ENCODE measurements at places on chromosomes 12 and 14.

DNA sequence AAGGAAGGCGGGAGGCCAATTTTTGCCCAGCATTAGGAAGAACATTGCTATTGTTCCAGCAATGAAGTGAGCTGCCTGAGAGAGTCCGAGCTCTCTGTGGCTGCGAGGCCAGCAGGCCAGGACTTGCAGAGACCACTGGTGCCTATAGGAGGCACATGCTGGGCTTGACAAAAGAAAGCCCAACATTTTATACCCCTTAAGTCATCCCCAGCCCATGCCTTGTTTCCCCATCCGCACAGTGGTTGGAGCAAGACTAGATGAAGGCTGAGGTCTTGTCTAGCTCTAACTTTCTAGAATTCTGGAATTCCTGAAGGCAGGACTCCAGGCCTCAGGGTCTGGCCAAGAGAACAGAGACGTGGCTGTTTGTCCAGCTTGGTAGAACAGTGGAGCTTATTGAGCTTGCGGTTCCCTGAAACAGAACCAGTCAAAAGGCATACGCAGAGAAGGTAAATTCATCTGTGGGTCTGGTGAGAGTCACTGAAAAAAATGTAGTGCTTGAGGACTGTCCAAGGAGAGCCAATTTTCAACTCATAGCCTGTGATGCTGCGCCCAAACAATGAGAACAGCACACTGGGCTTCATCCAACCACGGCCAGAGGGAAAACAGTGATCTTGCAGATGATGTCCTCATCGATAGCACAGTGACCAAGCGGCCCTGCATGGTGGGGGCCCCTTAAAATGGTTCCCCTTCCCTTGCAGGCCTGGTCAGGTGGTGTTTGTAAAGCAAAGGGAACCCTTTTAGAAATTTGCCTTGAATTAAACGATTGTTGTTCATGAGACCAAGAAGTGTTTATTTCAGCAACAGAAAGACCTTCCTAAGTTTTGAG lies 27.1 kb upstream of the COL2A1 start:
- DNase-seq, result no peak

- peak; percentile 1 for DNase-seq
Measured at GRCh38 chr12:24425601-24425970, 476.1 kb upstream of the SOX5 start.

DNA sequence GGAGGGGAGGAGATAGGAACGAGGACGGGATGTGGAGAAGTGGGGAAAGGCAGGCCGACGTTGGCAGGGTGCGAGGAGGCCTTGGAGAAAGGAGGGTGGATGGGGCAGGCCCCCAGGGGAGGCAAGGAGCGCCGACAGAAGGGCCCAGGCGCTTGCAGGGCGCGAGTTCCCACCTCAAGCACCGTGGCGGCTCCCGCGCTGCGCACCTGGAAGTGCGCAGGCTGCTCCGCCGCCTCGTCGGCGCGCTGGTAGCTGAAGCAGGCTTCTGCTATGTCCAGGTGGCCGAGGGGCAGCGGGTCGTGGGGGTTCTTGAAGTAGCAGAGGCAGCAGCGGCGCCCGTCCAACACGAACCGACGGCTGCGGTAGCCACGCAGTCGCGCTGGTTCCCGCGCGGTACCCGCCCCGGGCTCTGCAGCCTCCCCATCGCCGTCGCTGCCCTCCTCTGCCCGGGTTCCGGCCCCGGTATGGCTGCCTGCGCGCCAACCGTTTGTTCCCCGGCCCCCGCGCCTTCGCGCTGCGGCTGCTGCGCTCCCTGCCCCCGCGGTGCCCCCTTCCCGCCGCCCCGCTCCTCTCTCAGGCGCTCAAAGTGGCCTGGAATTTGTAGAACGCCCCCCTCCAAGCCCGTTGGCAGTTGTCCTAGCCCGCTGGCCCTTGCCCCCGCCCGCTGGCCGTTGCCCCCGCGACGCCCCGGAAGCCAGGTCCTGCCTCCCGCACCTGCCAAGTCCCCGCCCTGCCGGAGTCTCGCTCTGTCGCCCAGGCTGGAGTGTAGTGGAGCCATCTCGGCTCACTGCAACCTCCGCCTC lies 1.1 kb upstream of the ACTR6 start:
- DNase-seq, result peak; percentile 22

GRCh38 chr12:9796971-9797370 lies 30.3 kb upstream of the KLRF1 start:
- no peak for DNase-seq

- DNase-seq, result peak; percentile 60
Measured at GRCh38 chr12:44246482-44247105, 410.7 kb downstream of the TMEM117 start.

DNA sequence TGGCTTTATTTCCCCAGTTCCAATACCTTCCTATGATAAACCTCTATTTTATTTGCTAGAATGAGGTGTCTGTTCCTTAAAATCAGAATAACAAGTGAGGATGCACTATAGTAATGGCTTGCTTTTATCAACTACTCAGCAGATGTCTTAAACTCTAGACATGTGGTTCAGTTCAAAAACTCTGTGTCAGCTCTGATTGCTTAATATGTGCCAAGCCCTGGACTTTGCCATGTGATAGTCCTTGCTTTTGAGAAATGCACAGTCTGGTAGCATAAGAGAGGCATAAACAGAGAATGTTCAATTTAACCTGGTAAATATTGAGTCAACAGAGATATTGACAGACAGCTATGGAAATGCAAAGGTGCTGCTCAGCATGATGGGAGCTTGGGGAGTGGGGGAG lies 254.8 kb downstream of the PDZRN4 start:
- no peak for DNase-seq

- DNase-seq, result no peak
Measured at GRCh38 chr12:95225645-95226212, 8.1 kb downstream of the VEZT start.

DNA sequence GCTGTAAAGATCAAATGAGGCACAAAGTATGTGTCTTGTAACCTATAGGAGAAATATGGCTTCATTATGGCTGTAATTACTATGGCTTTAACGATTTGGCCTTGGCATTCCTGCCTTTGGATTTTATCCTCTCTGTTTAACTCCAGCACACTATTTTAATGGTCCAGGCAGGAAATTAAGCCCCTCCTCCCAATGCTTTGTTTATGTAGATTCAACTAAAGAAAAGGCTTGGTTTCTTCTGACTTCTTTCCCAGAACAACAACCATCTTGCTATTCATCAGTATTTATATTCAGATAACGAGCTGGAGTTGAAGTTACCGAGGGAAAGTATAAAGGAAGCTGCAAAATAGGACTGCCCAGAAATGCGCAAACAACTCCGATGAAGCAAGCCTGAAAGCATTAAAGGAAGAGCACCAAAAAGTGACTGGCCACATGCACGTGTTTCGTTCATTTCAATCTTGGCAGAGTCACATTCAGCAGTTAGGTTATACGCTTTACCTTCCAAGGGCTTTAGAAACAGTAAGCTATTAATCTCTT lies 104.6 kb downstream of the NELL2 start:
- DNase-seq, result no peak

DNA sequence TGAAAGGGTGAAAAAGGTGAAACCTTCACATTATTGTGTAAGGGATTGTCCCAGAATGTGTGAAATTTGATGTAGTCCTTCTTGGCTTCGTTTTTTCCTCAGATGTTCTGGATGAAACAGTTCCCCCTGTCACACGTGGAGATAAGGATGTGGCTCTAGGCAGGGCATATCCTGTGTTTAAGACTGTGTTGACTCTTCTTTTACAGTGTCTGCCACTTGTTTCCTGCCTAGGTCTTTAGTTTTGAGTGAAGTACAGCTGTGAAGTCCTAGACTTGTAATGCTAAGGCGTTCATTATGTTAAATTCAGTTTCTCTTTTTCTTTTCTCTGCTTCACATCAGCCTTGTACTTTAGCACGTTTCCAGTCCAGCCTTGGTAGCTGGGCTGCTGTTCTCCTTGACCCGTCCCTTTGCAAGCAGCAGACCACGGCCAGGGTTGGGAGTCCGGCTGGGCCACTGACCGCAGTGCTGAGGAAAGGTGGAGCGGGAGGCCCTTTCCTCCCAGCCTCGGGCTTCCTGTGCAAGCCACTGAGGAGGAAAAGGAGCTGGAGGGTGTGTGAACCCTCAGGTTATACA lies 59.1 kb downstream of the RASSF3 start:
- no peak for DNase-seq

- DNase-seq, result no peak
Measured at GRCh38 chr12:123468786-123469185, 10.8 kb downstream of the SNRNP35 start.

- DNase-seq, result peak; percentile 57
Measured at GRCh38 chr12:101927036-101927435, 49.7 kb downstream of the DRAM1 start.

- peak; percentile 0 for DNase-seq
Measured at GRCh38 chr14:56027916-56028712, 90.1 kb upstream of the PELI2 start.

DNA sequence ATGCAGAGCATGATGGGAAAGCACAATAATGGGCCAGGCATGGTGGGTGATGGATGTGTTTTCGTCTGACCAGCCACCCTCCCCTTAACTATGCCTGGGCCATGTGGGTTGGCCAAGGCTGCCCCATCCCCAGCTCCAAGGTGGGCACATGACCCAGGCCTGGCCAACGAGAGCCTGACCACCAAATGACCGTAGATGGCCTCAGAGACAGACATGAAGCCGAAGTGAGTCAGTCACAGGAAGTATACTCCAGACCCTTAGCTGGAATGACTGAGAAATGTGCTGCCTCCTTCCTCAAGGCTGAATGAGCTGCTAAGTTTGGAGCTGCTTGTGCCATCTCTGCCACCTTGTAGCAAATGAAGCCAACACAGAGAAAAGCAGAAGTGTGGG lies 233.6 kb downstream of the BCL11B start:
- DNase-seq, result peak; percentile 78

DNA sequence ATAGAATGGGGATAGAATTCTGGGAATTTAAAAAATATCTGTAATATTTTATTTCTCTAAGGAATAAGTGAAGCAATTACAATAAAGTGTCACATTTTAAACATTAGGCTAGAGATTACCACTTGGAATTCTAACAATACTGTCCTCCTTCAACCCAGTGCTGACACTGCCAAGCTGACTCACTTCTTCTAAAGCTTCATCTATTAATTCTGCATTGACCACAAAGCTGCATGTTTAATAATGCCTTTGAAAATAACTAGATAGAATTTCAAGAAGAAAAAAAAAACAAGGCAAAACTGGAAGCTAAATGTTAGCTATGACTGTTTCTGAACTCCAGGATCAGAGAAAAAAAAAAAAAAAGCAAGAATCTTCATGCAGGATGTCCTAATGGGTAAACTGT lies 970.7 kb upstream of the FBXO33 start:
- DNase-seq, result peak; percentile 1

DNA sequence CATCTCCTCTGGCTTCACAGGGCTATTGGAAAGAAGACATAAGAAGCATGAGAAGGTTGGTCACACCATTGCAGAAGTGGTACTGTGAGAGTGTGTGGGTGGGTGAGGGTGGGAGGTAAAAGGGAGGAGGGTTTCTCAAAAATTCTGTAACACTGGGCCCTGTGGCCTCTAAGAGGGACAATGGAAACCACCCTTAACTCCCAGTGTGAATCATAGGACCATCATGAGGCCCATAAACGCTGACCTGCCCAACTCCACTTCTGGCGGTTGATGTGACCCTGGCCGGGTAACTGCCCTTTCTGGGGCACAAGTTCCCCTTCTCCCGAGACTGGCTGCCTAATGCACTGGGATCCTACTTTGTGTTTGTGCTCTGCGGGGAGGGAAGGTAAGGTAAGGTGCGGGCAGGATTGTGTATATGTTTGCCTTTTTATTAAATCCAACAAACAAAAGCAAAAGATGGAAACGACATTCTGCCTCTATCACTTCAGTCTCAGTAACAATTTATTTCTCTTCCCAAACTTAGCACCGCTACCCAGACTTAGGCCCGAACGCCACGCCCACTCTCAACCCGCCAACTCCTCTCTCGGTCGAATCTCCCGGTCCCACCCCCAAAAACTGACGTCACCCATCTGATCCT lies 551 bp downstream of the METTL1 start:
- DNase-seq, result peak; percentile 94

DNA sequence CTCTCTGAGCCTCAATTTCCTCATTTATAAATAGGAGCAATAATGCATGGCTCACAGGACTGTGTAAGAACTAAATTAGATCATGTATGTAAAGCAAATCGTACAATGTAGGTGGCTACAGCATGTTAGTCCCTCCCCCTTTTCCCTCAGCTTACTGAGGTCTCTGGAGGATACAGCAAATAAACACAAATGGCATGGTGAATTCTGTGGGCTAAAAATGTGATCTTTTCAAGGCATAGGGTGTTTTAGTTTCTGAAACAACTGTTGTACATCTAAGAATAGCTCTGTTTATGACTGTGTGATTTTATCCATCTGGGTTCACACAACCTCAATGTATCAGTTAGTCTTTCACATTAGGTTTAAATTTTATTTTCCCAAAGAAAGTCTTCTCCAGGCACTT lies 121.2 kb upstream of the PLEKHG7 start:
- DNase-seq, result no peak

DNA sequence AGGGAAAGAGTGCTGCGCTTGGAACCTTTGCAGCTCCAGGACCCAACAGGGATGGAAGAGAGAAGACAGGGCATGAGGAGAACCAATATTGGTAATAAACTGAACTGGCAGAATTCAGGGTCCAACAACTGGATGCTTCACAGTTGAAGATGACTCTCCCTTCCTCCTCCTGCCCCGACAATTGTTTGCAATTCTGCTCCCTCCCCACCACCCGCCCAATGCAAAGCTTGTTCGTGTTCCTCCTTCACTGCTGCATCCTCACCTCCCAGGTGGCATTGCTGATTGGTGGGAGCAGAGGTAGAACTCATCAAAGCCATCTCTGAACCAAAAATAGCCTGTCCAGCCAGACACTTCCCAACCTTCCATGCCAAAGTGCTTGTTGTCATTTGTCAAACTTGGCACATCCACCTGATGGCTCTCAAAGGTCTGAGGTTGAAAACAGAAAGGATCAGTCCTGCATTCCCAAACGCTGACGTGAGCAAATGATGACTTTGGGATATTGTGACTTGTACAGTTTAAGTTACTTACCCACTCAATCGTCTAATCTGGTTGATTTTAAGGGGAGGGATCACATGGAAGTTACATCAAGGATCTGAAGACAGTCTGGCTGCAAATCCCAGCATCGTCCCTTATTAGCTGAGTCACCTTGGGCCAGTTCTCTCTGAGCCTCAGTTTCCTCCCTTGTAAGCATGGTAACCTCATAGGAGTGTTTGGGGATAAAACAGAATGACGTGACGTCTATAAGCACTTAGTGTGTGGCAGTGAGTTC lies 242.6 kb upstream of the CRY1 start:
- DNase-seq, result no peak

GRCh38 chr14:71469643-71470335 lies 462.4 kb upstream of the RGS6 start:
- DNase-seq, result no peak

GRCh38 chr14:104134061-104134965 lies 4.1 kb upstream of the KIF26A start:
- DNase-seq, result no peak

GRCh38 chr12:115474539-115475353 lies 790.8 kb upstream of the TBX3 start:
- no peak for DNase-seq

DNA sequence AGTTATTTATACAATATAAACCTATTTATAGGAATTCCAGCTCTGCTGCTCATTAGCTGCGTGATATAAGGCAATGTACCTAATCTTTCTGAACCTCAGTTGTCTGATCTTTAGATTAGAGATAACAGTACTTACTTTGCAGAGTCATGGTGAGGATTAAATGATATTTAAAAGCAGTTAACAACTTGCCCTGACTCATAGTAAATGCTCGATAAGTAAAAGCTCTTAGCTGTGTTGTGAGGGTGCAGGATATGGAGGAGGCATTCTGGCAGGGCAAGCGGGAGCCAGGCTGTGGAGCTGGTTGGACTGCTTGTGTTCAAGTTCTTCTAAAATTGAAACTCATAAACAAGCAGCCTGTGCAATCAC lies 140.0 kb upstream of the PRICKLE1 start:
- DNase-seq, result no peak

All from fibroblast of skin of right biceps (primary cell).